ENCODE measurements at places on chromosomes 3 and 15.

DNA sequence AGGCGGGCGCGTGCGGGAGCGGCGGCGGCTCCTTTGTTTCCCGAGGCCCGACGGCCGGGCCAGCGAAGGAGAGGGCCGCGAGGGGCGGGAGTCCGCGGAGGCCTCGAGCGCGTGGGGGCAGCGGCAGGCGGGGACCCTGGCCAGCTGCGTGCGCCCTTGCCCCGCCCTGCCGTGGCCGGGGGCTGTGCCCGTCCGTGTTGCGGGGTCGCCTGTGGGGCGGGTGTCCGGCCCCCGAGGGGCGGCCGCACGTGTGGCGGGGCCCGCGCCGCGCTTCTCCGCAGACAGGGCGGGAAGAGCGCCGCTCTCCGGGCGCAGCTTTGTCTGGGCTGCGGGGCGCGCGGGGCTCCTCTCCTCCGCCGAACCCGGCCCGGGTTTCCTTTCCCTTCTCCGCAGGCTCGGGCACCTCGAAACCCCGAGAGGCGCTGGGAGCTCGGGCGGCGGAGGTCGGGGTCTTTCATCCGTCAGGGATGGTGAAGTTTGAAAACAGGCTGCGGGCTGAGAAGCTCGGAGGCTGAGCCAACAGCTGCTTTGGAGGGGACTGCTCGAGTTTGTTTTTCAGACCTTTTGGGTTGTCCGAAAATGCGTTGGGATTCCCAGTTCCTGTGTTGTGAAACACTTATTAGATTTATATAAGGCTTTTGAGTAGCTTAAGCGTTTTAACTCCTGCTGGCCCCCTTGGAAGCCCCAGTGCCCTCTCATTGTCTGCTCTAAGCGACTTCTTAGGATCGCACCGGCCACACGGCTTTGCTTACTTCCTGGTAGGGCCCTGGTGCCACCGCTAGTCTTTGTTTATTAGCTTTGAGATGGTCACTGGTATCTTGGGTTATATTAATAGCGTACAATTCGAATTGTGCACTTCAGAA, 817 bp downstream of the USP3 start:
- peak; percentile 54 for DNase-seq

- DNase-seq, result no peak
These were observed 95.4 kb upstream of the KLHL25 start for GRCh38 chr15:85889956-85890619.

DNA sequence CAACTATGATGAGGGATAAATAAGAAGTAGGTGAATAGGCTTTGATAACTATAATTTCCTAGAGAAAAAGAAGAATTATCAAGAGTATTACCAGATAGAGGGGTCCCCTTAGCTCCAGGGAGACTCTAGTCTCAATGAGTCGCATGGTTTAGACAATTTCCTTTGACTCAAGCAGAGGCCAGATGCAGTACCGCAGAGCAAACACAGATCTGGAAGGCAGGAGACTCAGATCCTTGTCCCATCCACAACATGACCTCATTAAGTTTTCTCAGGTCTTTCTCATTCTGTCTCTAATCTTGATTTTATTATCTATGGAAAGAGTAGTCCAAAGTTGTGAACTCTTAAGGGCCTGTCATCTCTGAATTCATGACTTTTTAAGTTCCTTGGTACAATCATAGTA, 987.9 kb downstream of the NTRK3 start:
- no peak for DNase-seq

DNA sequence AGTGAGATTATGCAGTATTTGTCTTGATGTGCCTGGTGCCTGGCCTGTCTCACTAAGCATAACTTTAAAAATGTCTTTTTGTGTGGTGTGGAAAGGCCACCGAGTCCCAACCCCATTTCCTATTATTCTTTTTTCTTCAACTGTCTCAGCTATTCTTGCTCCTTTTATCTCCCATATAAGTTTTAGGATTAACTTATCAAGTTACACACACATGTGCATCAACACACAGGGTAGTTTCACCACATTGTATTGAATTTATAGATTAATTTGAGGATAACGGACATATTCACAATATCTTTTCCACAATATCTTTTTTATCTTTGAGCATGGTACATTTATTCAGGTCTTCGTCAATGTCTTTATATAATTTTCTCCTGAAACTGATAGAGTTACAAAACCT, 127.6 kb downstream of the RYR3 start:
- DNase-seq, result no peak

- DNase-seq, result no peak
These were observed 657.5 kb upstream of the NECTIN3 start for GRCh38 chr3:110413807-110414748.

DNA sequence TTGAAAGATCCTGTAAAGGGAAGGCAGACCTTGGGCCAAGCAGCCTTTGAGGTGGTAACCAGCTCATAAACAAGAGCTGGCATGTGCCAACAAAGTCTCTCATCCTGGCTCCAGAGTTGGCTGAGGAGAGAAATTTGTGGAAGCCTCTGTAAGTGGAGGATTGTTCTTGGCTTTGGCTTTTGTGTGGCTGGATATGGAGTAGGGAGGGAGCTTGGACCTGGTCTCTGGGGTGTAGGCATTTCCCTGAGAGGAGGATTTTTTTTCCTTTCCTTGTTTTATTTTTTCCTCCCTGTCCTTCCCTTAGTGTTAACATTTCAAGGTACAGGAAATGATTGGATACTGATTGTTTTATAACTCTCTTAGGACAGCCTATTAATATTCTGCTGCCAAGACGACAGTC, 60.8 kb downstream of the ZNF609 start:
- DNase-seq, result no peak

DNA sequence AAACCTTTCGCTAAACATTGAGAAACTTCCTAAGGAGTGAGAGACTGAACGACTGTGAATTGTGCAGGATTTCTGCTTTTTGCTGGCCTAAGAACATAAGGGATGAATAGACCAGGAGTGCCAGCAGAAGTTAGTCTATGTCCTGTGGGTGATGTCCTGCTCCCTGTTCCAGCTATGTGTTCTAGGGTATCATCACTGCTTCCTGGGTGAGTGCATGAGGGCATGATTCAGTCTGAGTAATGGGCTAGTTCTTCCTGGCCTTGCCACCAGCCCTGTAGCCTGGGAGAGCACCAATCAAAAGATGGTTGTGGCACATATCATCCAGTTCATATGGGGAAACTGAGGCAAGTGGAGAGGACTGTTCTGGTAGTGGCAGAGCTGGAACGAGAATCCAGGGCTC, 153.9 kb upstream of the TPM1 start:
- DNase-seq, result no peak

GRCh38 chr3:42228796-42229195, 37.2 kb downstream of the CCK start:
- DNase-seq, result no peak

GRCh38 chr3:15171096-15171495, 35.0 kb upstream of the CAPN7 start:
- no peak for DNase-seq

- no peak for DNase-seq
These were observed 34.4 kb downstream of the SUCLG2 start for GRCh38 chr3:67619991-67620390.

DNA sequence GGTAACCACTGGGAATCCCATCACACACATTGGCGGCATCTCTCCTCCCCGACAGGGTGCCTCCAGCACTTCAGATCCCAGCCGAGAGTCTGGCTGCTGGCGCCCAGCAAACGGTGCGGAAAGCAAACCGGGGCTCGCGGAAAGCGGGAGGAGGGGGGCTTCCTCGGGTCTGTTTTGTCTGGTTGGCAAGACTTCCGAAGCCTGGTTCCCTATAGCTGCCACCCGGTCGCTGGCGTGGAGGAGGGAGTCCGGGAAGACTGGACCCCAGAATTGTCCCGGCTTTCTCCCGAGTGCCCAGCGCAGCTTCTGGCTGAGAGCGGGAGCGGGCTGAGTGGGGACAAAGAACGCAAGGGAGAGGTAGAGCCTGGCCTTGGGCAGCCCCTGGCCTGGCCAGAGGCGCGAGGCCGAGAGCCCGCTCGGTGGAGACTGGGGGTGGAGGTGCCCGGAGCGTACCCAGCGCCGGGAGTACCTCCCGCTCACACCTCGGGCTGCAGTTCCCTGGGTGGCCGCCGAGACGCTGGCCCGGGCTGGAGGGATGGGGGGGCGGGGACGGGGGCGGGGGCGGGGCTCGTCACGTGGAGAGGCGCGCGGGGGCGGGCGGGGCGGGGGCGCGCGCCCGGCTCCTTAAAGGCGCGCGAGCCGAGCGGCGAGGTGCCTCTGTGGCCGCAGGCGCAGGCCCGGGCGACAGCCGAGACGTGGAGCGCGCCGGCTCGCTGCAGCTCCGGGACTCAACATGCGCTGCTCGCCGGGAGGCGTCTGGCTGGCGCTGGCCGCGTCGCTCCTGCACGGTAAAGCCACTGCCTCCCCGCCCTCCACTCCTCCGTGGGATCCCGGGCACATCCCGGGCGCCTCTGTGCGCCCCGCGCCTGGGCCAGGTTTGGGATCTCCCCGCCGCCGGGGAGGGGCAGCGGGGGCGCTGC, at the start of gene CHRNA7:
Gene CHRNA7 (plus strand): TSS at position 654 of the 920 bp plus-strand sequence. CDS start 80 bp downstream, at position 734.
- DNase-seq, result no peak

- no peak for DNase-seq
These were observed 200.8 kb upstream of the TMCO5A start for GRCh38 chr15:37733628-37734027.

GRCh38 chr3:50714946-50715345, 40.2 kb downstream of the DOCK3 start:
- DNase-seq, result no peak

DNA sequence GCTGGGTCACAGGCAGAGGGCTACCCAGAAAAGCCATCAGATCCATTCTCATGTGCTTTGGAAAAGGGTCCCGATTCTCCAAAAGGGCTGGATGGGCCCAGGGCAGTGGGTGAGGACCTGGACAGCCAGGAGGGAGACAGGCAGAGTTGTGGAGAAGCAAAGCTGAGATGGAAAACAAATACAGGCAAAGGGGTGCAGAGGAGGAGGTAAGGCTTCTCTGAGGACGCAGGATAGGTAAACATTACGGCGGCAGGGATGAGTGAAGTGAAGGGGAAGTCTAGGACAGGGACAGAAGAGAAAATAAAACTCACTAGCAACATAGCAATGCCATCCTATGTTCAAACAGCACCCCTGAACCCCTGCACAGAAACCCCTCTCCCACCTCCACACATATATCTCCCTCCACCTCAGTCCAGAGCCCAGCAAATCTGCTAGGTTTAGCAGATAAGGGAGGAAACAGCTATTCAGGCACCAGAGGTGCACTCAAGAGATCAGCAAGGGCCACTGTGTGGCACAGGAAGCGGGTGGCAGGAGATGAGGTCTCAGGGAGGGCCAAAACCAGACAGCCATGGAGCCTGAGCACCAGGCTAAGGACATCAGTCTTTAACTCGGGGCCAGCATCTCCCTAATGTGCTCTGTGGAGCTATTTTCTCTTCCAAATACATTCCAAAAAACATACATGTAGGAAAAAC, 51.3 kb downstream of the HOMER2 start:
- DNase-seq, result no peak

DNA sequence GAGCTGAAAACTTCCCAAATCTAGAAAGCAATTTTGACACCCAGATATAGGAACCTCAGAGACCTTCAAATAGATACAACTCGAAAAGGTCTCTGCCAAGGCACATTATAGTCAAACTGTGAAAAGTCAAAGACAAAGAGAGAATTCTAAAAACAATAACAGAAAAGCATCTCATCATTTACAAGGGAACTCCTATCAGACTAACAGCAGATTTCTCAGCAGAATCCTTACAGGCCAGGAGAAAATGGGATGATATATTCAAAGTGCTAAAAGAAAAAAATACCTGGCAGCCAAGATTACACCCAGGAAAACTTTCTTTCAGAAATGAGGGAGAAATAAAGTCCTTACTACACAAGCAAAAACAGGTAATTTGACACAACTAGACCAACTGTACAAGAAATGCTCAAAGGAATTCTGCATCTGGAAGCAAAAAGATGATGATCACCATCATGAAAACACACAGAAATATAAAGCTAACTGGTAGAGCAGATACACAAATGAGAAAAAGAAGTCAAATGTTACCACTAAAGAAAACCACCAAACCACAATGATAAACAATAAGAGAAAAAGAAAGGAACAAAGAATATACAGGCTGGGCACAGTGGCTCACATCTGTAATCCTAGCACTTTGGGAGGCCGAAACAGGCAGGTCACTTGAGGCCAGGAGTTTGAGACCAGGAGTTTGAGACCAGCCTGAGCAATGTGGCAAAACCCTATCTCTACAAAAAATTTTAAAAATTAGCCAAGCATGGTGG, 50.4 kb downstream of the ADAM10 start:
- no peak for DNase-seq

DNA sequence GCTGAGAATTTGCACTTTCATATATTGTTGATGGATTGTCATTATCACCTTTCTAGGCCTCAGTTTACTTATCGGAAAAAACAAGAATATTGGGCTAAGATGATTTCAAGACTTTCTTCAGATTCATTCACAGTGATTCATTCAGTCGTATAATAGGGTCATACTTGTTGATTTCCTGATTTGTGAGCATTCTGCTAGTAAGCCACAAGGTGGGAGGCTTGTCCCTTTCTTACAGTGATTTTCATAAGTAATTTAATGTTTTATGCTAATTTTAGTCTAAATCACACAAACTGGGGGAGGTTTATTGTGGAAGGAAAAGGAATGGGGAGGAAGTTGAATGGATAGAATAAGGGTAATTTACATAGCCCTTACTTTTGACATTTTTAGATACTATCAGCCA, 126.8 kb upstream of the GOLGA6L4 start:
- no peak for DNase-seq

- DNase-seq, result no peak
These were observed 45.5 kb downstream of the TMEM39A start for GRCh38 chr3:119417771-119418512.

- DNase-seq, result no peak
These were observed 169.1 kb downstream of the CDIN1 start for GRCh38 chr15:36748366-36749115.

DNA sequence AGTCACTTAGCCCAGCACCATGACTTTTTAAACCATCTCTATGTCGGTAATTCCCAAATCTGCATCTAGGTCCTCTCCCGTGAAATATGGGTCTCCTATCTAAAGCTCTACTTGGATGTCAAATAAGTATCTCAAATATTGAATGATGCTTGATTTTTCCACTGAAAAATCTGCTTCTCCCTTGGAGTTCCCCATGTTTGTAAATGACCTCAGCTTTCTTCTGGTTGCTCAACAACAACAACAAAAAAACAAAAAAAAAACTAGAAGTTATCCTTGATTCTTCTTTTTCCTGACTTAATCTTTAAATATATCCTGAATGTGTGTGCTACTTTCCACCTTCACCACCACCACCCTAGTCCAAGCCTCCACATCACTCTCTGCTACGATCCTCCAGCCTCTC, 307.5 kb upstream of the UBE2E2 start:
- no peak for DNase-seq

DNA sequence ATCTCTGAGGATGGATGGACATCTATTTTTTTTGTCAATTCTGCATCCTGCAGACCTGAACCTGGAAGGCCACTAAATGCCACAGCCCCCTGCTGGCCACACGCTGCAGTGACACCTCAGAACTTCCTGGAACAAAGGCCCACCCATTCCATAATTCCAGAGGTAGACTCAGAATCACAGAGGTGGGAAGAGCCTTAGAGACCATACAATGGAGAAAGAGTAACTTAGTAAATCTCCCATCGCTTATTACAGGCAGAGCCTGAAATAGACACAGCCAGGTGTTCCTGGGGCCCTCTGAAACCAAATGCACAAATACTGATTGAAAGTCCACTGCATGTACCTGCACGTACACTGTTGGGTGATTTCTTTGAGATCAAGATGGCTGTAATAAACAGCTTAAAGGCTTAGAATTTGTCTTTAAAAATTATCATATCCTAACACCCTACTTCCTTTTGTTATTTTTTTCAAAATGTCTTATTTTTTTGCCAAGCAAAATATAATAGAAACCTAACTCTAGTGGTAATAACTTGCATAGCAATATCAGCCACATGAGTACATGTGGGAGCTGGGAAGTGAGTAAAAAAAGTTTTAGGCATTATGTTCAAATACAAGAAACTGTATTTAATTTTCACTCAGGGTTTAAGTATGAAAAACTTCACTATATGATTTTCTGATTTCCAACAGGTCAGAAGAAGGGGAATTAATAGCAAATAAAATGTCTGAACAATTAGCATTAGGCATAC, 62.7 kb downstream of the EOMES start:
- peak; percentile 52 for DNase-seq

Data from stimulated activated CD4-positive, alpha-beta T cell treated with anti-CD3 and anti-CD28 coated beads, Interleukin-2, amount 100 ng/mL, for 24 hours (primary cell).